ENCODE measurements at places on chromosomes 7 and 10.

DNA sequence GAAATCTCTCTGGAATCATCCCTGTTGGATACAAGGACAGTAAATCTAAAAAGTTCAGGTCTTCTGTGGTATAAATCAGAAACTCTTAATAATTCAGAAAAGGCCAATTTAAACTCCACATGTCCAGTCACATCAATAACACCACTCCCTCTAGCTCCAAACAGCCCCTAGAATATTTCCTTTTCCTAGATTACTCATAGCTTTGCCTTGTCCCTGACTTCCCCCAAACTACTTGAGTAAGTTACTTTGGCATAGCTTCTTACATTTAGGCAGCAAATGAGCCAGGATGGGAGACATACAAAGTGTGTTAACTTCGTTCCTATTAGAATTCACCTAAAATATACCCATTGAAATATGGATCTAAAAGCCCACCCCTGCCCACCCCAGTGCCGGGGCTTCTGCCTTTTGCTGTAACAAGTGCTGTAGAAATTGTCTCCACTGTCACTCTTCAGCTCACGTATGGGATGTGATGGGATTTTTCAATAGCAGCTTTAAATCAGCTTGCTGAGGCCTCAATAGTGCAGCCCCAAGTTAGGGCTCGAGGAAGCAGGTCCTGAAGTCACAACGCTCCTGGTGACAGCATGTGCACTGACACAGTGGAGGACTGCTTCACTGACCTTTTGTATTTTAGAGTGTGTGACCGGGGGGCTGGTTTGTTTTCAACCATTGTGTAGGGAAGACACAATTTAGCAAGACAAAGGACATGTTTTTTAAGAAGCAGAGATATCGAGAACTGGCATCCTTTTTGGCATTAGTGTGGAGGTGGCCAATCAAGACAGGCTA lies 218.2 kb upstream of the KMT2E start:
- DNase-seq = no peak

GRCh38 chr7:113487925-113488731 lies 369.8 kb upstream of the SMIM30 start:
- no peak for DNase-seq

DNA sequence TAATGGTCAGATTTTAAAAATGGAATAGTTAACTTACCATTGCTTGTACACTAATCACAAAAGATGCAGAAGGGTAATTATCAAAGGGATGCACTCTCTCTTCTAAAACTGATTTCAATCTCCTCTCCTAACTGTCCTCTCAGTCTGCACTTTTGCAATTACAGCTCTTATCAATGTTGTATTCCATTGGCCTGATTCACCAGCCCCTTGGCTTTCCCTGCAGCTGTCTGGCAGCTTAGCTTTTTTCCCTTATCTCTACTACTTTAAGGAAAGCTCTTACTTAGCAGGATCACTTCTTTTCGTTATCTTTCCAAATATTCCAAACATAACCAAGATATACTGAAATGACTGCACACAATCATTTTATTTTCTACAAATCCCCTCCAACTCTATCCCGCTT lies 448.8 kb downstream of the GRM8 start:
- no peak for DNase-seq

DNA sequence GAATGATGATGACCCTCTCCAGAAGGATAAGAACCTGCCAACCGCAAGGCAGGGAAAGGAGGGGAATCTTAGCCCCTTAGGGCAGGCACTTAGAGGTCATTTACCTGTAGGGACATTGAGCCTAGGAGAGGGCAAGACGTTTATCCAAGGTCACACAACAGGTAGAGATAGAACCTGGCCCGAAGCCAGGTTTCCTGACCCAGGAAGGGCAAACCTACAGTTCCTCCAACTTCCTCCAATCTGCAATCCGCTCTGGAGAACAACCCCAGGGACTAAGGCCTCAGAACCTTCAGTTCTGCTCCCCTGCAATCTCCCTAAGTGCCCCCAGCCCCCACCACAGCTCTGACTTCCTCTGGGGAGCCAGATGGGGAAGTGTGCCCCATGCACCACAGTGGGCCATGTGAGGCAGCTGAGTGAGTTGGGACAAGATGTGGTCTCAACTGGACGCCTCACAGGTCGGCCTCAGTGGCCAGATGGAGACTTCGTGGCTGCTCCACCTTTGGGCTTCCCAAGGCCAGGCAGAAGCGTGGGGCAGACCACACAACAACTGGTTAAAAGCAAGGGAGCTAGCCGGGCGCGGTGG lies 1.4 kb upstream of the PSAP start:
- peak; percentile 18 for DNase-seq

GRCh38 chr10:33272635-33273034 lies 61.8 kb downstream of the NRP1 start:
- DNase-seq = peak; percentile 41

- DNase-seq = no peak
Observed at GRCh38 chr10:103775776-103776175, 79.6 kb downstream of the SH3PXD2A start.

DNA sequence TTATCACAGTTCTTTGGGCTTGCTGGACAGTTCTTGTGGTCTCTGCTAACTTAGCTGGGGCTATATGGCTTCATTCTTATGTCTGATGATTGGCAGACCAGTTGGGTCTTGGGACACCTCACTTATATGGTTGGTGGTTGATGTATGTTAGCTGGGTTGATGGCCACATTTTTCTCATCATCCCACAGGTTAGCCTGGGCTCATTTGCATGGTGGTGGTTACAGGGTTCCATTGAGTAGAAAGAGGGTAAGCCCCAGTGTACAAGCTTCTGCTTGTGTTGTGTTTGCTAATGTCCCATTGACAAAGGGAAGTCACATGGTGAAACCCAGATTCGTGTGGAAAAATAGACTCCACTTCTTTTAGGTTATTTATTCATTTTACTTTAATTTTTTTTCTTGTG lies 40.6 kb downstream of the TMEM60 start:
- DNase-seq = no peak

DNA sequence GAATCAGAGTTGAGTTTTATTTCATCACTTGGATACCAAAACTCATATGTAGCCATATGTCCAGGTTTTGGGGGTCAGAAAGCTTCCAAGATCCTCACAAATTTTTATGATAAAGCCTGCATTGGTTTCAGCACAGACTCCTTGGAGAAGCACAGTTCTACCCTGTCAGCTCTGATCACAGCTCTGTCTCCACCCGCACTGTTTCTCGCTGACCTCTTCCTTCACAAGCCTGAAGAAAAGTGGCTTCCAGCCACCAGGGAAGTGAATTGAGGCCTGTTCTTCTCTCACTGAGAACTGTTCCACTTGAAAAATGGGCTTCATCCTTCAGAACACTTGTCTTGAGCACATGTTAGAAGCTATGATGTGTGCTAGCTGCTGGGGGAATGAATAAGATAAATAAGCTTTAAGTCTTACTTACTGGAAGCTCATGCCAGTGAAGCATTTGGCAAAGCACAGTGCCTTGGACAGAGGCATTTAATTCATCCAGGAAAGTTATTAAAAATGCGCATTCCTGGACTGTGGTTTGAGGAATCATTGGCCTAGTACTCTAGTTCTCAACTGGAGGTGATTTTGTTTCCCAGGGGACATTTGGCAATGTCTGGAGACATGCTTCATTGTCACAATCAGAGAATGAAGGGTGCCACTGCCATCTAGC lies 133.6 kb downstream of the BMPER start:
- DNase-seq = no peak

DNA sequence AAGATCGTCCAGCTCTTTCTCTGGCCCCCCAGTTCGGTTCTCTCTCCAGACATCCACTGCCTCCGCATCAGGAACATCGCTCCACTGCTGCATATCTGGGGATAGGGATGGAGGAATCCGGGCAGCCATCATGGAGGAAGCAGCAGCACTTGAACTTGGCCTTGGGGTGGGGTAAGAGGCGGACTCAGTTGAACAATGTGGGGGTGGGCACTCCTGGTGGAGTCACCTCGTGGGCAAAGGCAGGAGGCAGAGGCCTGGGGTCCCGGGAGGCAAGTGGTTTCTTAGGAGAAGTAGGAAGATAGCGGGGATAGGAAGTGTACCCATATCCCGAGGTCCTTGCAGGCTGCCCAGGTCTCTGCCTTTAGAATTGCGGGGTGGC lies 98.3 kb downstream of the CHST15 start:
- DNase-seq = peak; percentile 22

GRCh38 chr10:121217331-121217730 lies 366.2 kb downstream of the WDR11 start:
- DNase-seq = no peak

- no peak for DNase-seq
Observed at GRCh38 chr10:116254422-116255155, 18.4 kb downstream of the GFRA1 start.

DNA sequence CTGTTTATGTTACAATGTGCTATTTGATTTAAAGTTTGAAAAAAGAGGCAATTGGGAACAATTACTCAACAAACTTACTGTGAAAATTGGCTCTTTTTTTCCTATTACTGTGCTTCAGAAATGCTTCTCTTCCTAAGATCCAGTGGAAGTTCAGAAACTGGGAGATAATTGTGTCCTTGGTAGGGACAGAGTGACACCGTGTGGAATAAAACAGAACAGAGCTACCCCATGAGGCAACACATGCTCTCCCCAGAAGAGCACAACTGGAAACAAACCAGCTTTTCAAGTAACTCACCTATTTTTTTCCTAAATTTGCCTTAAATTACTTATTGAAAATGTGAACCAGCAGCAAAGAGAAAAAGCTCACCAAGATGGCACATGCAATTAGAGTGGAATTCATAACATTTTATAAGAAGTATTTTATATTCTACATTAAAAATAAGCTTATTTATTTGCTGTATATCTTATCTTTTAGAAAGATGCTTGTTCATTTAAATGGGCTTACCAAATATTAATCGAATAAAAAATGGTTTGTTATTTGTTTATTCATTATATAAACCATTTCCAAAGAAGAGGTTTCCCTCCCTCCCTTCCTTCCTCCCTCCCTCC lies 346.1 kb upstream of the ANKRD30A start:
- DNase-seq = peak; percentile 31
